ENCODE measurements at places on chromosomes 11 and 22.

DNA sequence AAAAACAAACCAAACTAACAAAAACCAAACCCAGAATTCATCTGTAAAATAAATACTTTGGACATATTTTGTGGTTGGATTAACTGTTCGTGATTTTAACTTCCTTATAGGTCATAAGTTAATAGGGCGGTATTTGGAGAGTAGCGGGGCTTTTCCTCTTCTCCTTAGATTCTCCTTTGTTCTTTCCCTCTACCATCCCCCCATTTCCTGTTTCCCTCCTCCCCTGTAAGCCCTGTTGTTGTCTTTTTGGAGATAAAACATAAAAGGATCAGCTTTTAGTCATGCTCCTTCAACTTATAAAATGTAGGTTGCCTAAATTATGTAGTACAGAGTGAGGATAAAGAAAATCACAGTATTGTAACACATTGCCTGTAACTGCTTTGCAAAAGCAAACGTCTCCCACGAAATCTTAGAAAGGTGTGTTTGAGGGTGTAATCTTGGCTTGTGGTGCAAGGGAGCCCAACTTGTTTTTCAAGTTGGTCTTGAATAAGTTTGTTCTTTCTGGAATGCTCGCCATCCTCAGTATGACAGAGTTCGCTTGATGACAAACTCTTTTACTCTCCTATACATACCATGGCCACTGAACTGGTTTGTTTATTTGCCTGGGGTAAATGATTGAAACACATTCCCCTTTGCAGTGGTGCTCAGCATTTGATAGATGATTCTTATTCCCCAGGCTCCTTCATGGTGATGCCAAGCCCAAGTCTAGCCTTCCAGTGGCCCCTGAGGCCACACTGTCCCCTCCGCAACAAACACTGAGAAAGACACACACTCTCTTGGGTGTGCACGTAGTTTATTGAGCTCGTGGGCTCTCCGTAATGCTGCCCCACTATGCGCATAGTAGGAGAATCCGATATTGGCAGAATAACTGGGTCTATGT, 49.4 kb downstream of the TEAD1 start:
- DNase-seq: no peak

GRCh38 chr11:17604915-17605233, 57.8 kb downstream of the OTOG start:
- DNase-seq: no peak

- no peak for DNase-seq
Measured at GRCh38 chr11:59562292-59562691, 51.0 kb downstream of the OR4D9 start.

GRCh38 chr11:128520206-128520887, 67.0 kb downstream of the ETS1 start:
- no peak for DNase-seq

DNA sequence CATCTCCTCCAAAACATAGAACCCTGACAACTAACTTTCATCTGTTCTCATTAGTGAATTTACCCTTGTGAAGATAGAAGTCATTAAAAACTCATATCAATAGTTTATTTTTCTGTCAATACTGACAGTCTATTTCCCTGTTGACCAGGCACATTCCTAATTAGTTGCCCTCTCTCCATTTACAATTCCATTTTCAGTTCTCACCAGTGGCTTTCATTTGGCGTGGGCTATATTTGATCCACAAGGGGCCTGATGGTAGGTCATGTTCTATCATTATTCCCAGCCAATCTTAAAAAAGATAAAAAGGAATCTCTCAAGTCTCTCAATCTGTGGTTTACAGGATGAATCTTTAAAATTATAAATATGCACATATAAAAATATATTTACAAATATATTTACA, 3.9 kb upstream of the AKIP1 start:
- no peak for DNase-seq

Measured in NCI-H526 (cell line).